ENCODE measurements at places on chromosomes 4 and X. TPM values are rescaled to one million over a fixed set of nuclear protein-coding genes. Genes with fewer than 3 reads are reported as not detected.
A peak's percentile ranks its signal among the peaks of the same experiment; 100 is the strongest.

AREG gene
- 0.34 TPM for total RNA-seq

- DNase-seq: no peak
Observed at GRCh38 chrX:87067795-87068369, 449.7 kb upstream of the KLHL4 start.

GTPBP6 gene
- total RNA-seq: 49.9 TPM

DNA sequence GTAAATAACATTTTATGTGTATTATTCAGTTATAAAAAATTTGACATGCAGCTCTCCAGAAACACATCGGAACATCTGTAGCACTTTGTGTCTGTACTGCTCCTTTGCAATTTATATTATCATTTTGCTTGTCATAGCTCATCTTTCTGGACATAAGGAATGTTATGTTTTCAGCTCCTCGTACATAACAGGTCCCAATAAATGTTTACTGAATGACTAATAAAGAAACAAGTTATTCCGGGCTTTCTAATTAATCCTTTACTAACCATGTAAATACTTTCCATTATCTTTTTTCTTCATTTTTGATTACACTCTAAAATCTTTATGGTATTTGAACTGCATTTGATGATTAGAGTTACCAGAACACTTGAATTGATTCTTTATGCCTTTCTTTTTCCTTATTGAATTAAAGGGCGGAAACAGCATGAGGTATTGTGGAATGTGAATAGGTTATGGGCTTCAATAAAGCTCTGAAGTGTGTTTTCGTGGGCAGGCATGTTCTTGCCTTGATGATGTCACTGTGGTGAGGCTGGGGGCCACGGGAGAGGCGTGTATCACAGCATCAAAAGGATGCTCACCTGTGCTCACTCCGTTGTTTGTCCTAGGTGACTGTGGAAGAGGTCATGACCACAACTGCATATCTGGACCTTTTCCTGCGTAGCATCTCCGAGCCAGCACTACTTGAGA, 131.6 kb downstream of the GATB start:
- no peak for DNase-seq

GRCh38 chr4:121796283-121796682, 4.8 kb upstream of the EXOSC9 start:
- peak; percentile 31 for DNase-seq

GRCh38 chr4:98507299-98507698, 151.1 kb downstream of the TSPAN5 start:
- DNase-seq: no peak

DNA sequence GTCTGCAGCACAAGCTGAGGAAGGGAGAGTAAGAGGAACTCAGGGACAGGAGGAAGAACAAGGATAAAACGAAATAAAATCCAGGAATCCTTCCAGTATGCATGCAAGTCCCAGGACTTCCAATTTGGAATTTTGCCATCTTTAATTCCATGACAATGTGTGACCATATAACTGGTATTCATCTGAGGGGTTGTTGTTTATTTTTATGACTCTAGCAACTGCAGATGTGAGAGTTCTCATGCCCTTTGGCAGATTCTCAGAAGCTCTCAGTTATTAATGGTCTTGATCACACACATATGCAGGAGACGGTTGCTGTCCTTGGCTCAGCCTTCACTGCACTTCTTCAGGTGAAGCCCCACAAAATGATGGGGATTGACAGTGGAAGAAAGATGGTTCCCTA, 148.2 kb downstream of the SMIM20 start:
- no peak for DNase-seq

DOK7 gene
- total RNA-seq: 0.17 TPM

CRMP1 gene
- total RNA-seq: 0.37 TPM

ERVMER34-1 gene
- 0.14 TPM for total RNA-seq

GRCh38 chr4:99408346-99408745, 26.8 kb downstream of the ADH7 start:
- no peak for DNase-seq

- no peak for DNase-seq
Observed at GRCh38 chrX:82458207-82458754, 1049.8 kb upstream of the POU3F4 start.

SSX4 gene
- total RNA-seq: not detected

ETDA gene
- total RNA-seq: not detected

GRCh38 chrX:46739736-46740135, 19.2 kb downstream of the SLC9A7 start:
- no peak for DNase-seq

DNA sequence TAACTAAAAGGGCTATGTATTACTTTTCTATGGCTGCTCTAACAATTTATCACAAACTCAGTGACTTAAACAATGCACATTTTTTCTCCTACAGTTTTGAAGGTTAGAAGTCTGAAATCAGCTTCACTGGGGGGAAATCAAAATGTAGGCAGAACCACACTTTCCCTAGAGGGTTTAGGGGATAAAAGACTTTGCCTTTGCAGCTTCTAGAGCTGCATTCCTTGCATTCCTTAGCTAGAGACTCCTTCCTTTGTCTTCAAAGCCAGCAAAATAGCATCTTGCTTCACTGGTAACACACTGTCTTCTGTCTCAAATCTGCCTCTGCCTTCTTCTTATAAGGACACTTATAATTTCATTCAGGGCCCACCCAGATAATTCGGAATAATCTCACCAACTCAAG, 152.4 kb upstream of the SPIN4 start:
- peak; percentile 26 for DNase-seq

DNA sequence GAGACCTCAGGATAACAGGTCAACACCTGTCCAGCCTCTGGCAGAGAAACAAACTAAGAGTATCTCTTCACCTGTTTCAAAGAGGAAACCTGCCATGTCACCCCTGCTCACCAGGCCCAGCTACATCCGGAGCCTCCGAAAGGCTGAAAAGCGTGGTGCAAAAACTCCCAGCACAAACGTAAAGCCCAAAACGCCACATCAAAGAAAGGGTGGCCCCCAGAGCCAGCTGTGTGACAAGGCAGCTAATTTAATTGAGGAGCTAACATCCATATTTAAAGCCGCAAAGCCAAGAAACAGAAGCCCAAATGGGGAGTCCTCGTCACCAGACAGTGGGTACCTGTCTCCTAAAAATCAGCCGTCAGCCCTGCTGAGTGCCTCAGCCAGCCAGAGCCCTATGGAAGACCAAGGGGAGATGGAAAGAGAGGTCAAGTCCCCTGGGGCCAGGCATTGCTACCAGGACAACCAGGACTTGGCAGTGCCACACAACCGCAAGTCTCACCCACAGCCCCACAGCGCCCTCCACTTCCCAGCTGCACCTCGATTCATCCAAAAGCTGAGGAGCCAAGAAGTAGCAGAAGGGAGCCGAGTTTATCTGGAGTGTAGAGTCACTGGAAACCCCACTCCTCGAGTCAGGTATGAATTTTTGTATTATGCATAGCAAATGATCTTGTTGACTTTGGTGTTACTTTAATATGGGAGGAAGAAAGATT, 15.1 kb downstream of the PALLD start:
- DNase-seq: no peak

PCSK1N gene
- 0.42 TPM for total RNA-seq

DNA sequence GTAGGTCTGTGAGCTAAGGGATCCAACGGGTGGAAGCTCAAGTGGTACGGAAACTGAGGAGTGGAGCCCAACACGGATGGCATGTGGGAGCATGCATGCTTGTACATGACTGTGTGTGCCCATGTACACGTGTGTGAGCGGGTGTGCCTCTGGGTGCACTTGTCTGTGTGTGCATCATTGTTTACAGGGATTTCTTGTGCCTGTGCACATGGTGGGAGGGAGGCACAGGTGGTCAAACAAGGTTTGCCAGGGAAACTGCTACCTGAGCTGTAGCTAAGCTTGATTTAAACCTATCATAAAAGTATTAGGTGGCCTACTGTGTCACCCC, 122.5 kb upstream of the MAMLD1 start:
- no peak for DNase-seq

RASL11B gene
- total RNA-seq: not detected

GRIA3 gene
- total RNA-seq: not detected

GRCh38 chr4:109701566-109702410, 1.5 kb downstream of the CASP6 start:
- peak; percentile 39 for DNase-seq

GRCh38 chrX:112614640-112615039, 65.1 kb downstream of the LHFPL1 start:
- no peak for DNase-seq

- no peak for DNase-seq
Observed at GRCh38 chrX:129771266-129771995, 8.3 kb upstream of the SASH3 start.

GRCh38 chr4:83320548-83320947, 14.1 kb downstream of the HPSE start:
- peak; percentile 87 for DNase-seq

- peak; percentile 33 for DNase-seq
Observed at GRCh38 chr4:124018383-124019317, 622.1 kb downstream of the SPRY1 start.

DNA sequence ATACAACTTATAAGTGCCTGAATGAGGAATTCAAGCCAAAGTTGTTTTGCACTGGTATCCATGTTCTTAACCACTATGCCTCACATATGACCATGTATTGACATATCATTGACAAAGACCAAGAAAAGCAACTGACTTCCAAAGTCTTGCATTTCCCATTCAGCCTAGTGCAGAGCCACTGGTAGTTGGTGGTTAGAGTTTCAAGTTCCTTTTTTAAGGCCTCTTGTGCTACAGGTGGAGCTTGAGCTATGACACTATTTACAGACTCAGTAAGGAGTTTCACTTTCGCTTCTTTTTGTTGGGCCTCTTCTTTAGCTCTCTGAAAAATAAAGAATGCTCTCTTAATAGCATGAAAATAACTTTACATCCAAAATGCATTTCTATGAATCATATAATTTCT, 763.0 kb downstream of the DMD start:
- no peak for DNase-seq

DNA sequence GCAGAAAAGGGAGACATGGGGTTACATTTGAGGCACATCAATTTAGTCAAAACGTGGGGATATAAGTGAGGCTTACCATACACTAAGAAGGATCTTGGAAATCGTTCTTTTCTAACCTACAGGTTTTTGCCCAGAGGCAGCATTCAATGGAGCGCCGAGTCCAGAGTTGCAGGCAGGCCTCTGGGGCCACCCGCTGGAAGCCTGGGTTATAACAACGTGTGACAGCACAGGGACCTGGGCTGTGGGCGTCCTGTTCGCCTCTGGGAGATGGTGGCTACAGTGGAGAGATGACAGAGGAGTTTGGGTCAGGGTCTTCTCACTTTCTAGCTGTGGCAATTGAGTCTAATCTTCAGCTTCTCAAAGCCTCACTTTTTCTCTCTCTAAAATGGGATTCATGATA, 53.9 kb downstream of the ENPP6 start:
- peak; percentile 55 for DNase-seq

C4orf36 gene
- total RNA-seq: under 0.01 TPM

All from dermis blood vessel endothelial cell (primary cell).